ENCODE measurements at places on chromosomes 4 and X. TPM values are rescaled to one million over a fixed set of nuclear protein-coding genes. Genes with fewer than 3 reads are reported as not detected.
A peak's percentile ranks its signal among the peaks of the same experiment; 100 is the strongest.

Gene CWH43
- total RNA-seq: 0.29 TPM

Gene IL21
- not detected for total RNA-seq

Gene MAGEB1
- not detected for total RNA-seq

Gene RIPPLY1
- not detected for total RNA-seq

- no peaks in the 10 kb centered on the region for H3K4me1 ChIP-seq
- no peak for DNase-seq
- H3K27ac ChIP-seq: no peak overlapping the region
- H3K27me3 ChIP-seq: no peaks in the 10 kb centered on the region
These were observed 125.7 kb downstream of the SH3KBP1 start for GRCh38 chrX:19761554-19762295.

DNA sequence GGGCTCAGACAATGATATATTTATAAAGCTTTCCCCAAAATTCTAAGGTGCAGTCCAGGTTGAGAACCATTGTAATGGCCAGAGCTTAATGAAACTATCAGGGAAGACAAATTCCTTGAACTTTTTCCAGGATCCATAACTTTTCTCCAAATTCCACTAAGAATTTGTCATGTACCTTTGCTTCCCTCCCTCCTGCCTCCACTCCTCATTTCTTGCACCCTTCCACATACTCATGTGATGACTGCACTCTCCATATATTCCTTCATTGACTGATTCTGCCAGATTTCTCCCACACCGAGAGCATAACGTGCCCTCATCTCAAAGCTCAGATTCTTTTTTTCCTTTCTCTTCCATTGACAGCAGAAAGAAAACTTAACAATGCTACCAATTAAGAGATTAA, 20.9 kb upstream of the AMELX start:
- no peak overlapping the region for H3K27ac ChIP-seq
- H3K27me3 ChIP-seq: no peaks in the 10 kb centered on the region
- H3K4me3 ChIP-seq: no peak overlapping the region
- DNase-seq: no peak
- H3K36me3 ChIP-seq: no peaks in the 10 kb centered on the region

DNA sequence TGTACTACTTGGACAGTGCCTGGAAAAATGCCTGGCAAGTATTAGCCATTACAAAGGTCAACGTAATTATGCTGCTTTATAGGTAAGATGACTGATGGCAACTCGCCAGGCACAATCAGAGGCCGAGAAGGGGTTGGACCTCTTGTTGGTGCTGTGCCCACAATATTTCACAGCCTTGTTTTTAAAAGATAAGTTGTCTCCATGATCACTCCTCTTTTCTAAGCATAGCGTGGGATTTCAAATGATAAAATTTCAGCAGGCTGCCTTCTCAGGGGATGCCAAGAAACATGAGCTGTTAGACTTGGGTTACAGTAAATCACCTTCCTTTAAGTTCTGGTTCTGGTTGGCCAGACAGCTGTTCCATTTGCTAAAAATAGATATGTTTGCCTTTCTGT, 26.9 kb downstream of the HOPX start:
- H3K27me3 ChIP-seq: no peaks in the 10 kb centered on the region
- H3K4me3 ChIP-seq: no peak overlapping the region
- H3K36me3 ChIP-seq: no peaks in the 10 kb centered on the region
- H3K27ac ChIP-seq: peak overlapping the region; percentile 79

GRCh38 chr4:65973186-65973585, 302.9 kb upstream of the EPHA5 start:
- H3K4me3 ChIP-seq: no peak overlapping the region
- no peak for DNase-seq
- no peaks in the 10 kb centered on the region for H3K27me3 ChIP-seq

- H3K4me3 ChIP-seq: no peak overlapping the region
- no peak overlapping the region for H3K27ac ChIP-seq
- no peak for DNase-seq
- H3K36me3 ChIP-seq: no peaks in the 10 kb centered on the region
These were observed 999.9 kb downstream of the GLUD2 start for GRCh38 chrX:122047261-122047660.

- no peaks in the 10 kb centered on the region for H3K27me3 ChIP-seq
- no peaks in the 10 kb centered on the region for H3K4me1 ChIP-seq
- H3K36me3 ChIP-seq: no peaks in the 10 kb centered on the region
- DNase-seq: peak; percentile 92
- H3K4me3 ChIP-seq: no peak overlapping the region
These were observed 34.6 kb downstream of the PPP2R2C start for GRCh38 chr4:6437826-6438238.

DNA sequence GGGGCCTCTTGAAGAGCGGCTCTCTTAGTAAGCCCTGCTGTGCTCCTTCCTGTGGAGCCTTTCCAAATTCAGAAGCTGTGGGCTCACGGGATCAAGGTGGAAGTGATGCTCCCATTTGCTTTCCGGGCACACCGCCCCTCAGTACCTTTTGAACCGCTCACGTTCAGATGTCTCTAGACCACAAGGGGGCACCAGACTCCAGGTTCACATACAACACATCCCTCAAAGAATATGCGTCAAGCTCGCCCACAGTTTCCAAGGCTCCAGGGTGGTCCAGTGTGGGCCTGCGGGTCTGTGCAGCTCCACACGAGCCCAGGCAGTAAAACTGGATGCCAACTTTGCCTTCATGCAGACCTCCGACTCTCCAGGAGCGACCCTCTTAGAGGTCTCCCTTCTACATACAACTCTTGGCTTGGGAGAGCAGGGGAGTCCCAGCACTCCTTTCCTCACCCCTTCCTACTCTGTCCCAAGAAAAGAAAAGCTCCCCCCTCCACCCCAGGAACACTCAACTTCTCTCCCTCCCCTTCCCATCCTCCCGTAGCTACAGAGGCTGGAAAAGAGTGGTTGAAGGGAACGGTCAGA, 11.0 kb downstream of the SUPT20HL1 start:
- H3K4me1 ChIP-seq: no peaks in the 10 kb centered on the region
- no peaks in the 10 kb centered on the region for H3K27me3 ChIP-seq
- H3K36me3 ChIP-seq: no peaks in the 10 kb centered on the region

DNA sequence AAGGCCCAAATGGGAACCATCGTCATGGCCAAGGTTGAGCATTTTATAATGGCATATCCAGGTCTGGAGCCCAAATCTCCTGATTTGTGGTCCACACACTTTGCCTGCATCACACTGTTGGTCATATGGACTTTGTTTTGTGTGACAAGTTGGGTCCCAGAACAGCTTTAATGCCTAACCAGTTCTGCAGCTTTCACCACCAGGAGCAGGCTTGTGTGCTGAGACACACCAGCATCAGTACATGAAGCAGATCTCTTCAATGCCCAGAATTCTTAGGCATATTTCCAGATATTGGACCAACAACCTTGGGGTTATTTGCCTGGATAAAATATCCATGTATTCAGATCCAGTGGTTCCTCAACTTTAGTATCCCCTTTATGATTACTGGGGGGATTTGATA, 371.3 kb downstream of the FBXW7 start:
- H3K36me3 ChIP-seq: no peaks in the 10 kb centered on the region
- H3K27ac ChIP-seq: no peak overlapping the region
- no peak overlapping the region for H3K4me3 ChIP-seq

All from uterus (tissue), 4 donors.